ENCODE measurements at places on chromosomes 1 and 21.

- DNase-seq = no peak
These were observed 11.4 kb upstream of the VANGL1 start for GRCh38 chr1:115630342-115630741.

DNA sequence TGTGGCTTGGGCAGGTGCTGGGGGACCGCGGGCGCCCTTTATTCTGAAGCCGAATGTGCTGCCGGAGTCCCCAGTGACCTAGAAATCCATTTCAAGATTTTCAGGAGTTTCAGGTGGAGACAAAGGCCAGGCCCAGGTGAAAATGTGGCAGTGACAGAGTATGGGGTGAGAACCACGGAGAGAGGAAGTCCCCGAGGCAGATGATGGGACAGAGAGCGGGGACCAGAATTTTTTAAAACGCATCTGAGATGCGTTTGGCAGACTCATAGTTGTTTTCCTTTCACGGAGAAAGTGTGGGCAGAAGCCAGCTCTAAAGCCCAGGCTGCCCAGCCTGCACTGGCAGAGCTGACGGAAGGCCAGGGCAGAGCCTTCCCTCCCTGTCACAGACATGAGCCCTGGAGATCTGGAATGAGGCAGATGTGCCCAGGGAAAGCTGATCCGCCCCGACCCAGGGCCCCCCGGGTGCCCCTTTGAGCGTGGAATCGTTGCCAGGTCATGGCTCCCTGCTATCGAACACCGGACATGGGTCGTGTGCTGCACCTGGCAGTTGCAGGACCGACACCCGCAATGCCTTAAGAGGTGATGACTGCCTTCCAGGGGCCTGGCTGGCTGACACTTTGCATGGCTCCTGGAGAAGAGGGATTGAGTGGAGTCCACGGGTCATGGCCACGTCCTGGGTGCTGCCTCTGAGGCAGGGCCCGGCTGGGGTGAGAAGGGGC lies 6.5 kb upstream of the SLX9 start:
- DNase-seq = no peak

DNA sequence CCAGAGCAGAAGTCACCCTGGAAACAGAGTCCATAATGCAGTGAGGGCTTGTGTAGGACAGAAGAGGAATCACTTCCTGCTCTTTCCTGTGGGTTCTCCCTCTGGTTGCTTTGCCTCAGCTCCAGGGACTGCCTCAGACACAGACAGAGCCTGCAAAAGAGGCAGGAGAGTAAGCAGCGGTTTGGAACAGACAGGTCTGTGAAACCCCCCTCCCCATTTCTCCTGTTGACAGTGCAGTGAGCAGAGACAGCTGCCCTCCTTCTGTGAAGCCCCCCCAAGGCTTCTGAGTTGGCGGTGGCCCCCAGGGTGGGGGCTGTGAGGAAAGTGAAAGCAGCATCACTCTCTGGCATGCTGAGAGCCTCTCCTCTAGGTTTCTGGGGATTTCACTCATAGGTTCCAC lies 53.0 kb downstream of the MAB21L3 start:
- no peak for DNase-seq

- no peak for DNase-seq
These were observed 60.8 kb downstream of the DHRS3 start for GRCh38 chr1:12556957-12557935.

DNA sequence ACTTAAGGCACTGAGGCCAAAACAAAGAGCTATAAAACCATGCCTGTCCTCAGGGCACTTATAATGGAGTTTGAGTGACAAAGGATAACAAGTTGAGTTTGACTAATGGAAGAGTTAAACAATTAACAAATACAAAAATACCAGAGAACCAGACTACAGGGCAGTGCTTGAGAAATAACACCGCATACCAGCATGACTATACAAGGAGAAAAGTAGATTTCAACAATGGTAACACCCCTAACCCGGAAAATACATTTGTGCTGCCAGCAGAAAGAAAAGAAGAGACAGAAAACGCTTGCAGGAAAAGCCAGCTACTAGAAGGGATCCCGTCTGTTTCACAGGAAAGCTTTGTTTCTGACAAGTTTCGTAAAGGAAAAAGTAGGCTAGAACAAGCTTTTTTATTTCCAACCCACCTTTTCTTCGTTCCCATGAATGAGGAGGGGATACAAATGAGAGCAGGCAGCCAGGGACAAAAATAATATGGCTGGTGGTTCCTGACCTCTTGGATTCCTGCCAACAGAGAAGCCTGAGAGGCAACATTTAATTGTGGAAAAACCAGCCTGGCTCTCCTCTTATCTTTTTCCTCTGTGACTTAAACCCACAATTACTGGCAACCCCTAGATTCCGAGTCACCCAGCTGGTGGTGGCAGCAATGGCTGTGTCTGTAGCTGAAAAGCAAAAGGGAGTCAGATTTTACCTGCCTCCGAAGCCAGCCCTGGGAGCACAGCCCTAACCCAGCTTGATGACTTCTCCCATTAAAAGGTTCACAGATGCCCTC lies 56.5 kb downstream of the WLS start:
- peak; percentile 13 for DNase-seq

GRCh38 chr1:195071461-195071860 lies 1536.8 kb downstream of the KCNT2 start:
- no peak for DNase-seq

DNA sequence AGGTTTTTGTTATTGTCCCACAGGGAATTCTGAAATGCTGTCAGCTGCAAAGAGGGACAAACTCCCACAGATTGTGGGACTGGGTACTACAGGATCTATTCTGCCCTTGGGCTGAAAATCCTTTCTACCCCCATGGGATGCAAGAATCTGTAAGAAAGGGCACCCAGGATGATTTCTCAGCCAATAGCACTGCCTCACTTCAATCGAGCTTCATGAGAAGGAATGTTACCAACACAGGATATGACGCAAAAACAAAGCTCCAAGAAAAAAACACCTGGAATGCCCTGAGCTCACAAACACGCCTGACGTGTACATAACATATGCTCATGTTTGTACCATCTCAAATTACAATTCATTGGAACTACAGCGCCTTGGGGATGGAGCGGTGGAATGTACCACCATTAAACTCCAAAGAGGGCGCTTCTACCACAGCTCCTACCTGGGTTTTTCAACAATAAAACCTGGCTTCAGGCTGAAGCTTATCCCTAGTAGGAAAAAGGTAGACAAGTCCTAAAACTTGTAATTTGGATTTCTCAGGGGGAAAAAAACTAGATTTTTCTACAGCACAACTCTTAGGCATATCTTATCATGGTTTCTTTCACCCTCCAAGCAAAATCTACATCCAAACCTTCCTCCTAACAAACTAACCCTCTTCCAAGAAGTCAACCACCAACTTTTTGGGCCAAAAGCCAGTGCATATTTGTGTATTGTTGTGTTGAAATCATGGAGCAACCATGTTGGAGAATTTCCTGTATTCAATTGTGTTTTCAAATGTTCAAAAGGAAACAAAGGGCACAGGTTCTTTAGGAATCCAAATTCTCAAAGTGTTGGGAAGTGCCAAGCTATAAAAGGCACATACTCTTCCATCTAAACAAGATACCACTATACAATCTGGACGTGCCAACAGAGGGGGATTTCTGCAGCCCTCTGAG lies 78.9 kb downstream of the TGFBR3 start:
- no peak for DNase-seq

GRCh38 chr21:30518876-30519275 lies 16.9 kb upstream of the KRTAP19-5 start:
- no peak for DNase-seq

DNA sequence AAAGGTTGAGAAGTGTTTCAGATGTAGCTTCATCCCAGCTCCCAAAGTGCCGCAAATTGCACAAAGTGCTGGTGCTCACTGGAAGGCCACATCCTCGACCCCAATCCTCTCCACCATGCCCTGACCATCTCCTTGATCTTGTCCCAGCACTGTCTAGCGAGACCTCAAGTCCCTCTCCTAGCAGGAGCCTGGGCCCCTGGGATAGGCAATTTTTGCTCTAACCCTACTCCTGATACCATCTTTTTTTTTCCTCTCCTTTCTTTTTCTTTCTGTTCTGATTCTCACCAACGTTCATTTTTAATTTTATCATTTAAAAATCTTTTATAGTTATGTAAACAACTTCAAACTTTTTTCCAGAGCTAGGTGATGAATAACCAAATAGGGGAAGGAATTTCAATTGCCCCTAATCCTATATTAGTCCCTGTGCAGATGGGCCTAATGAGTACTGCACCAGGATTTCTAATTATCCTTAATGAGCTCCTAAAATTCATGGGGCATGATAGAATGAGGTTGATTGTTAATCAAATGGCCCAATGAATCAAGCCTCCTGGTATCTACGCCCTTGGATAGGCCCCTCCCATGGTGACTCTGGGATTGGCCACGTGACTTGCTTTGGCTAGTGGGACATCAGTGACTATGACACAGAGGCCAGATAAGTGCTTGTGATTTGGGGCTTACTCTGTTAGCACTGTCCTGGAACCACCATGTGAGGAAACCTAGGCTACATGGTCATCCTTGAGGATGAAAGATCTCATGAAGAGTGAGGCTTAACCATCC lies 41.5 kb upstream of the TENT5B start:
- no peak for DNase-seq

DNA sequence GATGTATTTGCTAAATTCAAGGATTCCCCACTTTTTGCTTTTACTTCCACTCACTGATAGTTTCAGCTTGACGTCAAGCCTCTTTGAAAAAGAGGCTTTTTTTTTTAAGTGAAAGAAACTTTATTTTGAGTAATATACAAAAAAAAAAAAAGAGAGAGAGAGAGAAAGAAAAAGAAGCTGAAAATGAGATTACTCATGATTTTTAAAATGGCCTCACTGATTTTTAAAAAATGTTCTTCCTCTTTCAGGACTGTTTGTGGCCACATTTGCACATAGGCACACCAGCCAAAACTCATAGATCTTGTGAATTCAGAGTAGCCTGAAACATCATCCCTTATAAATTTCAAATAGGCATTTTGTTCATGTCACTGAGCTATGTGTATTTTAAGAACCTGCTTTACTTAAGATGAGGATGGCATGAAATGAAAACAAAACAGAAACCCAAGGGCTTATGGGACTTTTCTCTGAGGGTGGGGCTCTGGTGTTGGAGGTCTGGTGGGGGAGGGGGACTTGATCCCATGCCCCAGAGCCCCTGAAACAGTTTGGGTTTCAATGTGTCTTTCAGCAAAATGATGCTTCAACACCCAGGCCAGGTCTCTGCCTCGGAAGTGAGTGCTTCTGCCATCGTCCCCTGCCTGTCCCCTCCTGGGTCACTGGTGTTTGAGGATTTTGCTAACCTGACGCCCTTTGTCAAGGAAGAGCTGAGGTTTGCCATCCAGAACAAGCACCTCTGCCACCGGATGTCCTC lies 6.1 kb downstream of the ATF3 start:
- DNase-seq = no peak

DNA sequence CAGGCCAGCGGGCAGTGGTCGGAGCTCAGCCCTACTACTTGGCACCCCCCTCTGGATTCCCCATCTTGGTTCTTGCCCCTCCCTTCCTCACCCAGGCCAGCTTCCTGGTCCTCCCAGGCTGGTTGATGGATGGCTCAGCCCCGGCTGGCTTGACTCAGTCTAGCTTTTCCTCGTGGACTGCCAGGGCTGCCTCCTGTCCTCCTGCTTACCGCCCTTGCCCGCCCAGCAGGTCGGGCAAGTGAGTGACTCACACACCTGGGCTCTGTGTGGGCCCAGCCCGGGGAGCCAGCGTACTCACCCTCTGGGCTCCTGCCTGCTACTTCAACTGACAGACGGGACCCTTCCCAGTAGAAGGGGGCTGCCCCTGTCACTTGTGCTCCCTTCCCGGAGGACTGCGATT lies 19.5 kb upstream of the ARHGEF10L start:
- DNase-seq = no peak

- no peak for DNase-seq
These were observed 2.4 kb upstream of the ELF3 start for GRCh38 chr1:202007805-202008489.

DNA sequence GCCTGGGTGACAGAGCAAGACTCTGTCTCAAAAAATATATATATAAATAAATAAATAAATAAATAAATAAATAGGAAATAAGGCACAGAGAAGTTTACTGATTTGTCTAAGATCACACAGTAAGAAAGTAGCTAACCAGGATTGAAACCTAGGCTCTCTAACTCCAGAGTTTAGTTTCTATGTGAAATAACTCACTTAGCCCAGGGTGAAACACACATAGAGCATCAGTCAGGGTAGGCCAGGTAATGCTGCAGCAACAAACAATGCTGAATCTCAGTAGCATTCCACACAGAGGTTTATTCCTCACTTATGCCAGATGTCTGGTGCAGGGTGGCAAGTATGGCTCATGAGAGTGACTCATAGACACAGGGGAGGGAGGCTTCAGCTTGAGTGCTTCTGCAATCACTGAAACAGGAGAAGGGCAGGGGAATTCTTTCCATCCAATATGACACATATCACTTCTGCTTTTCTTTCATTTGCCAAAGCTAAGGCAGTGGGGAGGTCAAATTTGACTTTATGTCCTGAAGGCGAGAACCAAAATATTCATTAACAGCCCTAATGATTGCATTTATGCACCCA lies 37.1 kb upstream of the KANK4 start:
- DNase-seq = no peak

DNA sequence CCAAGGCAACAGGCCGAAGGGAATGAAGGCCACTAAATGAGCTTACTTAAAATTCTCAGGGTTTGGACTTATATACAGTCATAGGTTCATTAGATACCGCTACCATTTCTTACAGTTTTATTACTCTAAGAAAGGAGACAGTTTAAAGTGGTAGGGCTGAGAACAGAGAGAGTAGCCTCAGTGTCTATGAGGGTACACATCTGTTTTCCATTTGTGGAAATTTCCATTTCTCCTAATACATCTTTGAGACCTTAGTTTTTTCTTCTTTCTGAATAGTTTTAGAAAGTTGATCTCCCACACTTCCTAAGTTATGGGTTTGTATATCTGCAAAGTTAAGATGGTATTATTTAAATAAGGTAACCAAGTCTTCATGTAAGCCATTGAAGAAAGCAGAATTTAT lies 1279.1 kb downstream of the NCAM2 start:
- DNase-seq = no peak

- peak; percentile 48 for DNase-seq
These were observed 24.4 kb downstream of the FOXO6 start for GRCh38 chr1:41385398-41386195.

GRCh38 chr1:215730600-215730999 lies 163.5 kb downstream of the KCTD3 start:
- no peak for DNase-seq

DNA sequence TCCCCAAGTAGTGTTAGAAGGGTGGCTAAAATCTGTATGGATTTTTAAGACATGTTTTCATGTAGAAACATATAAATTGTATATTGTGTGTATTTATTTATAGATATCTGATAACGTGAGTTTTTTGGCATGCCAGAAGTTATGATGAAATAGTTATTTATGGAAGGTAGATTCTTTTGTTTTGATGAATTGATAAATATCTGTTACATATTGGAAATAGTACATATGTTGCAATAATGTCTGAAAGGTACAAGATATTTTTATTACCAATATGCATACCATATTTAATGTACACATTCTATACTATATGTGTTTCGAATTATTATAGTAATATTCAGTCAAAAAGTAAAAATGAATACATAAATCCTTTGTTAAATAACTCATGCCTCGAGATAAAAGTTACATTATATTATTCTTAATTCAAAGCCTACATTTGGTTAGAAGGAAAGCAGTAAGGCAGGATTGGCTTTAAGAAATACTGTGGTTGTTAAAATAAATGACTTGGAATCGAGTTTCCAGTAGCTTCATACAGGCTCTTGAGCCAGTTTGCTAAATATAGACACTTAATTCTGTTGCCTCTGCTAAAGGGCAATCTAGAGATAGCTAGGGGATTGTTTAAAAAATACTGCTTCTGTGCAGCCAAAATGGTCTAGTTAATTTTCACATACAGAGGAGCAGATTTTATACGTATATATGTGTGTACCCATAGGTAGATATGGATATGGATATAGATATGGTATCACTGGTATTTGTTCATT lies 1175.1 kb upstream of the B3GALT2 start:
- no peak for DNase-seq

GRCh38 chr1:15876357-15877055 lies 29.0 kb downstream of the SPEN start:
- DNase-seq = no peak

Measured in NCI-H1694 treated with DMSO at 0.1 percent for 48 hours (cell line).